AG09309 (cell line): ENCODE measurements at places on chromosomes 1 and 21.

DNA sequence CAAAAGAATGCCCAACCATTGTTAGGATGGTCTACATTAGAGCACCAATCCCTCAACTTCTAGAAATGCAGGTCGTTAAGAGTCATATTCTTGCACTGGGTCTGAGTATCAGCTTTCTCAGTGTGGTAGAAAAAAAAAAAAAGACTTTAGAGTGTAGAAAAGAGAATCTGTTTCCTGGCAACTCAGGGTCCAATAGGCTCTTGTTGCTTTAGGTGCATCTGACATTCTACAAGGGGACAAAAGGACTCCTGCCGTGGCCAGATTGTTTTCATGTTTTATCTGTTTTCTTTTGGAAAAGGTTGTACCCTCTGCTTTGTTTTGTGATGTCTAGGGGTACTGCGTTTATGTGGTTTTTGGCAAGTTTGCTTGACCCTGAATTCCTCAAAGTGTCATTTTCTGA lies 105.4 kb upstream of the KCNK2 start:
- no peak for DNase-seq

- no peak for DNase-seq
These were observed 129.8 kb upstream of the TIAM1 start for GRCh38 chr21:31473685-31474345.

DNA sequence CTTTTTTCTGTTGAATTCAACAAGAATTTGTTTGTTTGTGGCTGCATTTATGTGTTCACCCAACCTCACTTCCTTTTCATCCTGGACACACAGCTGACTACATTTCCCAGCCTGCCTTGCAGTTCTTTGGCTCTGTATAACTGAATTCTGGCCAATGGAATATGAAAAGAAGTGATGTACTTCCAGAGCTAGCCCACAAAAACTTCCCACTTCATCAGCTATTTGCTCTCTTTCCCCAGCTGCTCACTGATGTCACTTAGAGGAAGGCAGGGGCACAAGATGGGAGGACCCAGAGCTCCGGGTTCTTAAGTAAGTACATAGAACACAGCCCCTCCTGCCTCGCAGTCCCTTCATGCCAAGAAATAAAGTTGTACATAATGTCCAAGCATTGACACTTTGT lies 235.0 kb upstream of the FGGY start:
- peak; percentile 85 for DNase-seq

- no peak for DNase-seq
These were observed 70.5 kb upstream of the MCOLN3 start for GRCh38 chr1:85118751-85119150.

DNA sequence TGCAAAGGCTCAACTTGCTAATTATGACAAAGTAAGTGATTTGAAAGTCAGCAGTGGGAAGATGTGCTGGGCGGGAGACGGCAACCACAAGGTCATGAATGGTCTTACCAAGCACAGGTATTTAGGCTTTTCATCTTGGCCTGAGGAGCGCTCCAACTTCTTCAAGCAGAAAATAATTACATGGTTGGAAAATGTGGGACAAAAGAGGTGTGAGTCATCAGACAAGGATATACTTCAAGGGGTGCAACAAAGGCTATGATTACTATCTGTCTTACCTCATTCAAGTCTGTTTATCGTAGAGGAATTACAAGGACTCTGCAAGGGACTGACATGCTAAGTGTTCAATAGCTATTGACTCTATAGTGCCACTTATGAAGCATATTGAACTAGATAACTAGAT lies 2005.7 kb downstream of the MRPL39 start:
- DNase-seq, result no peak

- no peak for DNase-seq
These were observed 47.5 kb upstream of the LPAR3 start for GRCh38 chr1:84940481-84940880.
